ENCODE measurements at places on chromosomes 13 and 19.

DNA sequence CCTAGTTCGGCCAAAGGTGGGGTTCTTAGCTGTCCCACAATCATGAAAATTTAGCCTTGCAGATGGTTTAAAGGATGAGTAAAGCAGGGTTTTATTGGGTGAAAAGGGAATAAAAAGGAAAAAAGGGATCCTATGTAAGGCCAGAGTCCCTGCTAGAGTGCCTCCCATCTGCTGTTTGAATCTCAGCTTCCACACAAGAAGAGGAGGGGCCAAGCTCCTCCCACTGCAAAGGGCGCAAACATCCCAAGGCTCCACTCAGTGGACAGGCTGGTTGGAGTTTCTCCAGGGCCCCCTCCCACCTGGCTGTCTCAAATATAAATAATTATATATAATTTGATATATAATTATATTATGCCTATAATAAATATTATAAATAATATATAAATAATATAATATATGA lies 1272.1 kb upstream of the PCDH20 start:
- no peak for DNase-seq

DNA sequence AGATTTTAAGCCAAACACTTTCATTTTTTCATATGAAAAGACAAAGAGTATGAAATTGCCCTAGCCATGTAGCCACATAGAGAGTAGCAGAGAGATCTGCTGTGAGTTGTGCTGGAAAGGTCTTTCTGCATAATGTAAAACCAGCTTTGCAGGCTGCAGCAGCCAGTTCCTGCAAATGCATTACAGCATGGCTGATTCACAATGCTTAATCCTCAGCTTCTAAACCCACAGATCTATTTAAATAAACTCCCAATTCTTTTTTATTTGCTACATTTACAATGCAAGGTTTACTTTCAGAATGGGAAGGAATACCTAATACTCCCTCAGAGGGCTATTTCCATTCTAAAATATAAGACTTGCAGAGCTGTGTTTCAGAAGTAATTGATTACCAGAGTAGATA lies 185.6 kb upstream of the STARD13 start:
- DNase-seq, result no peak

- no peak for DNase-seq
Observed at GRCh38 chr13:113836768-113837559, 26.9 kb downstream of the GAS6 start.

DNA sequence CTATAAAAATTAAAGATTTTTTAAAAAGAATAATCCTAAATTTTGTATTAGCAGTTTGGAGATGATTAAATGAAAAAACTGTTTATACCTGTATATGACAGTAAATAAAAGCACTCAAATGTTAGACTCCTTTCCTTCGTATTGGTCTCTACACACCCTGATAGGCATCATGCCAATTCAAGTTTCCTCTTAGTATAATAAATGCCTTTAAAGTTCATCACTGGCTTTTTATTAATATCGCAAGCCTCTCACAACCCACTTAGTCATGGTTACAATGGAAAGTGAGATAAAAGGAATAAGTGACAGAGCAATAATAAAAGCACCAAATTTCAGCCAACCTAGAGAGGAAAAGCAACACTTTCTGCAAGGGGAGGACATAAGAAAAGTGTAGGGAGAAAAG lies 102.2 kb downstream of the PIBF1 start:
- DNase-seq, result no peak

GRCh38 chr13:54018485-54018884 lies 989.9 kb downstream of the OLFM4 start:
- DNase-seq, result no peak
